ENCODE measurements at places on chromosomes 16 and 17.
A peak's percentile ranks its signal among the peaks of the same experiment; 100 is the strongest.

DNA sequence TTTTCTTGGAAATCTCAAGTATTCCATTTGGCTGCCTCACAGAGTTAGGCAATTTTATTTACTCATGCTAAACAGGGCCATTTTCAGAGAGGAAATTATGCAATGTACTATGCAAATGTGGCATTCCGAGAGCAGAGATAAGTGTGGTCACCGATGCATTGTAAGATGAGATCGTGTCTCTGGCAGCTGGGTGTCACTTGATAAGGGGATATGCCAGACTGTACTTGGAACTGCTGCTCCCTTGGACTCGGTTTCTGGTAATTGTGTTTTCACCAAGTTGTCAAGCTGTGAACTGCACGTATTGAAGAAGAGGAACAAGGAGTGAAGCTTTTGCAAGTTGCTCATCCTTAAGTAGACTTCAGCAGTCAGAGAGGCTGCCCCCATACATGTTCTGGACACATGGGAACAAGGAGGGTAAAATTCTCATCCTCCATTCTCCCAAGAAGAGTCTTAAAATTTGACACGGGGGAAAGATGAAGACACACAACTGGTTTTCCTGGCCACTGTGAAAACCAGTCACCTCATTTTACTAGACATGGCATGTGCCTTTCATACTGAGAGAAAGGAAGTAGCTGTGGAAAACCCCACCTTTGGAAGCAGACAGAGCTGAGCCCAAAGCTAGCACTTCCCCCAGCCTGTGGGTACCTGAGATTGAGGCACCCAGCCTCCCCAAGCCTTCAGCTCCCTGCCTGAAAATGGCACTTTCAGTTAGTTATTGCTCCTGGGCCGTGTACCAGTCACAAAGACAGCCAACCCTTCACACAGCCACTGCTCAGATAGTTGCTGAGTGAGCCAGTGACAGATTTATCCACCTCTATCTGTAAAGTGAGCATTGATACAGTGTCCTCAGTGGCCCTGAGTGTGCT is 150.7 kb downstream of the SOCS1 start:
- no peak for DNase-seq

DNA sequence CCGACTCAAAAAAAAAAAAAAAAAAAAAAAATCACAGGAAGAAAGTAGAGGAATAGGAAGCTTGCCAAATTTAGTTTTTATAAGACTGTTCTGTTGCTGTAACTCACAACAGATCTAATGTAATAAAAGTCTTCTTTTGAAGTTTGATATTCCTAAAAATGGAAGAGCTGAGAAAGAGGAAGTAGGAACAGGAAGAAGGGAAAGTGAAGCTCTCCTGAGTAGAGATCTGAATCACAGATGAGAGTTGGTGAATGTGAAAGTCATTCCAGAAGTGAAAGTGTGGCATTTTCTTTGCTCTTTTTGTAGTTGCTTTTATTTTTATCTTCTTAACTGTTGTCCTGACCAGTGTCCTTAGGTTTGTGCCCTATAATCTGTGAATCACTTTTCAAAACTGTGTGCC is 2.1 kb downstream of the NMT1 start:
- DNase-seq: no peak

- no peak for DNase-seq
These were observed 6.1 kb downstream of the HAPSTR1 start for GRCh38 chr16:9097266-9098219.

DNA sequence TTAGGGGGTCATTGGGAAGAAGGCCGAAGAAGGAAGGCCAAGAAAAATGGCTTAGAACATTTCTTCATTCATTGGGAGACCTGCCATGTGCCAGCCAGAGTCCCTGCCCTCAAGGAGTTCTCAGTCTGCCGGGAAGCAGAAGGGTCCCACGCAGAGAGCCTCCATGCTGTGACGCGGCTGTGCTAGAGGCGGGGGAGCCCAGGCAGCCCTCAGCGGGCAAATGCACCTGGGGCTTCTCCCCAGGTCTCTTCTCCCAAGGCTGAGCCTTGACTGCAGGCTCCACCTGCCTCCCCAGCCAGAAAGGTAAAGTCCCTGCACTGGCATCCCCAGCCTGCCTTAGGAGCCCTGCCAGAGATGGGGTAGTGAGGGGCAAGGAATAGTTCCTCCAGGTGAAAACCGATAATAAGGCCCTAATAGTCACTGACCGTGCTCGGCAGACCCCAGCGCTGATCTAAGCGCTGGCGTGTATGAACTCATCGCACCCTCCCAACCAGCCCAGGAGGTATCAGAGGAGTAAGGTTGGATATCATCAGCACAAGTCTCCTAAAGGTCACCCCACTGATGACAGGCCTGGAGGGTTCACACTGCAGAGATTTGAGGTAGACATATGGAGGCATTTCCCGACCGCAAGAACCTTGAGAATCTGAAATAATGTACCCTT is 6.0 kb upstream of the CDR2L start:
- no peak for DNase-seq

GRCh38 chr17:49692751-49693150 is 14.9 kb upstream of the SPOP start:
- DNase-seq: no peak

DNA sequence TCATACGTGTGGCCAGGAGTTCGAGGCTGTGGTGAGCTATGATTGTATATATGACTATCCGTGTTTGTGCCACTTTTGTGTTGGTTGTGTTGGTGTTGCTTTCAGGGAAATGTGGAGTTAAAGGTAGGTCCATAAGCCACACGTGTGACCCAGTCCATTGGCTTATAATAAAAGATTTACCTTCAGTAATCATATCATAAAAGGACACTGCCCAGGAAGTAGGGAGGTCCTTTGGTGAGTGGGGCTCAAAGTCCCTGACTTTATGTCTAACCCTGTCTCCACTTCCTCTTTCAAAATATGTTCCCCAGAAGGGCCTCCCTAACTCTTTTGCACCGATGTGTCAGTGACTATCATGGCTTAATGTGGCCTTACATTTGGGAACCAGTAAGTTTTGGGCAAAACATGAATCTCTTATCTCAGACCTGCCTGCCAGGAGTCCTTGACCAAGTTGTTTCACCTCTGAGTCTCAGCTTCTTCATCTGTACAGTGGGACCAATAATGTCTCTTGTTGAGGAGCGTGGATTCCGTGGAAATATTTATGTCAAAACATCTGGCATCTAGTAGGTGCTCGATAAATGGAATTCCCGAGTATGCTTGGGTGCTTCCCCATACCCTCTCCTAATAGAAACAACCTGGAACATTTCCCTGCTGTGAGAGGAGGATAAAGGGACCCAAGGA is 4.8 kb downstream of the TNP2 start:
- DNase-seq: no peak

DNA sequence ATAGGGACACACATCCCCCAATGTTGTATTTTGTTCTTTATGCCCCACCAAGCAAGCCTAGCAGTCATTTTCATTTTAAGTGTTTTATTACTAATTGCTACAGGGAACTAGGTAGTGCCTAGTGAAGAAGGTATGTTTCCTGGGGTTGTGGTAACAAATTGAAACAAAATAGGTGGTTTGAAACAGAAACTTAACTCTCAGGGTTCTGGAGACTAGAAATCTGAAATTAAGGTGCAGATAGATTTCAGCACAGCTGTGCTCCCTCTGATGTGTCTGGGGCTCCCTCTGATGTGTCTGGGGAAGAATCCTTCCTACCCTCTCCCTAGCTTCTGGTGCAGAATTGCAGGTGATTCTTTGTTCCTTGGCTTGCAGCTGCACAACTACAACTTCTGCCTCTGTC is 390.1 kb downstream of the ZFHX3 start:
- DNase-seq: no peak

GRCh38 chr17:1060991-1061390 is 64.1 kb downstream of the TIMM22 start:
- peak; percentile 46 for DNase-seq

GRCh38 chr17:63848834-63849689 is 6.6 kb upstream of the SMARCD2 start:
- no peak for DNase-seq

- DNase-seq: no peak
These were observed 21.0 kb downstream of the SOX8 start for GRCh38 chr16:1002399-1003166.

DNA sequence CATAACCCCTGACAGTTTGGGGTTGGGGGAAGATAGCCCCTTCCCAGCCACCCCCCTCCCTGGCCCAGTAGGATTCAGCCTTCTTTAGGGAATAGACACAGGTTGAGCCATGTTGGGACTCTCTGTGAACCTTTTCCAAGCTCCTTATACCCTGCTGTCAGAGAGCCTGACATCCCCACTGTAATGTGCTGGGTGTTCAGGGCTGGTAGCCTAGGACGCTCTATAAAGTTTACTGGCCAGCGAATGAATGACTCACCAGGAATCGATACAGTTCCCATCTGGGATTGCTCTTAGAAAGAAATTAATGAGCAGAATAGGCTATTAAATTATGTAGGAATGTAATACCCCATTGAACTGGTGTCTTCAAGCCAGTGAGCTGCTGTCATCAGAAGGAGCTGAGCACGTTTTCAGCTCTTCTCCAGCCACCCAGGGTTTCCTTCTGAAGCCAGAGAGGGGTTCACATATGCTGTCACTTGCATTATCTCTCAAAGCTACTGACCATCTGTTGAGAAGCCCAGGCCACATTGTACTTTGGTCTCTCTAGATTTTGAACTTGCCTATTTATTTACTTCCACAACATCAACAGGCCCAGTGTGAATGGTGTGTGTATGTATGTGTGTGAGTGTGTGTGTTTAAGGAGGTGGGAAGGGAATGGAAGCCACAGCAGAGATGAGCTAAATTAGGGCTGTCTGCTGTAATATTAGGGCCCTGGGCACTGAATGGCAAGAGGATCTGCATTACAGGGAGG is 64.9 kb downstream of the SPACA3 start:
- DNase-seq: no peak

DNA sequence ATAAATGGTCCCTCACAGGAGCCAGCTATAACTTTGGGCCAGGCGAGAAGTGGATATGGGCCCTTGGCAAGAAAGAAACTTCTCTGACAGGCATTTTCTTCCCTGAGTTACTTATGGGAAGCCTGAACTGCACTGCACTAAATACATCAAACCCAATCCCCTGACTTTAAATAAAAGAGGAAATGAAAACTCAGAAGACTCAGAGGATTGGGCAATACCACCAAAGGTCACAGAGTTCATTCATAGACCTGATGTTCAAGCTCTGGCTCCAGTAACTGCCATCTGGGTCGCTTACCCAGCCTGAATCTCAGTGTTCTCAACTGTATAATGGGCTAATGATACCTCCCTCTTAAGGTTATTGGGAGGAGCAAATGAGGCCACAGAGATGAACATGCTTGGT is 815 bp downstream of the KRT35 start:
- no peak for DNase-seq

GRCh38 chr17:77602883-77603640 is 355.4 kb upstream of the TNRC6C start:
- DNase-seq: no peak

DNA sequence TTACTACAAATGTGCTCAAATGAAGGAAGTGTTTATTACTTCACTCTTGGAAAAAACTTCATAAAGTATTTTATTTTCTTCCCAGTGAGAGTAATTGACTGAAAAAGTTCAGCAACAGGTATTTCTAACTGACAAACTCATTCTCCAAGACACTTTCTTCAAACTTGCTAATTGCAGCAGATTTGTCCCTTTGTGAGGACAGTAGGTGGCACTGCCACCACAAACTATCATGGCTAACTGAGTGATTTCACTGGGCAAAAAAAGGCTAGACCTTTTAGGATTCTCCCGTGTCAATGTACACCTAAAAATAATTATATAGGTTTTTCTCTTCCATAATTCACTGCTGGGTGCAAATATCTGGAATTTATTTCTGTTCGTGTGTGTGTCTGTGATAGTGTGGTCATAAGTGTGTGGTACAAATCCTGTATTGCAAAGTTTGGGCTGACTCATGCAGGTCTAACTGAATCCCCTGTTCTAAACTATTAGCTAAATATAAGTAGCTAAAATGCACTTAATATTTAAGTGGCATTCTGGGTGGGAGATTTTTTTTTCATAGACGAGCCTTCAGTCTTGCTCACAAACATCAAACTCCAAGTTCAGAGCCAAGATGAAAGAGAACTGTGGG is 3.9 kb downstream of the HS3ST3A1 start:
- peak; percentile 1 for DNase-seq

DNA sequence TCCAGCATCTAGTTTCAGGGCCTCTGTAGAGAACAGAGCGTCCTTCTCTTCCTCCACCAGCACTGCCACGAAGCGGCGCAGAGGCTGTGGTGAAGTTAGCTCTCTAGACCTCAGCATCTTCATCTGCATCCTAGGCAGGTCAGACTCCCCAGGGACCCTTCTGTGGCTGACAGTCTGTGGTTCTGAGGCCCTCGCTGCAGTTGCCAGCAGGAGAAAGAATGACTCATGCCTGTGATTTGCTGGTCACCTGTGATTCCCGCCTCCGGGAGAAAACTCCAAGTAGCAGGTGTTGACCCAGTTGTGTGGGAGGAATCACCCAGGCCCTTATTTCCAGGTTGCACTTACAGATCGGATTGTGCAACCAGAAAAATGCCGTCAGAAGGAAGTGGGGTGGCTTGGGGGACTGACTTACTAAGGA is 117.3 kb upstream of the CACNG5 start:
- DNase-seq: no peak

GRCh38 chr16:58360041-58360634 is 32.1 kb upstream of the GINS3 start:
- DNase-seq: no peak

DNA sequence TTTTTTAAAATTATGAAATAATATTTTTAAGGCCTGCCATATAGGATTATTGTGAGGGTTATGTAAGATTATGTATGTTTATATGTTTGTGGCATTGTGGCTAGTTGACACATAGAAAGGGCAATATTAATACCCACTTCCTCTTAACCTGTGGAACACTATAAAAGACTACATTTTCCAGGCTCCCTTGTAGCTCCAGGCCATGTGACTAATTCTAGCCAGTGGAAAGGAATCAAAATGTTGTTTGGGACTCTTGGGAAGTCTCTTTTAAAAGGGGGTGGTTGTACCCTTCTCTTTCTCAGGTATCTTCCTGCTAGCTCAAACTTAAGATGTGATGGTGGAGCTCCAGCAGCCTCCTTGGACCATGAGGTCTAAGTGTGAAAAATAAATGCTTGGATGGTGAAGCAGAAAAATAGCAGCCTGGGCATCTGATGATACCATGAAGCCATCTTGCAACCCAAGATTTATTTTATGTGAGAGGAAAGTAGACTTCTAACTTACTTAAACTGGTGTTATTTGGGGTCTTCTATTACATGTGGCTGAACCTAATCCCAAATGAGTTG is 39.2 kb downstream of the TEKT5 start:
- no peak for DNase-seq

DNA sequence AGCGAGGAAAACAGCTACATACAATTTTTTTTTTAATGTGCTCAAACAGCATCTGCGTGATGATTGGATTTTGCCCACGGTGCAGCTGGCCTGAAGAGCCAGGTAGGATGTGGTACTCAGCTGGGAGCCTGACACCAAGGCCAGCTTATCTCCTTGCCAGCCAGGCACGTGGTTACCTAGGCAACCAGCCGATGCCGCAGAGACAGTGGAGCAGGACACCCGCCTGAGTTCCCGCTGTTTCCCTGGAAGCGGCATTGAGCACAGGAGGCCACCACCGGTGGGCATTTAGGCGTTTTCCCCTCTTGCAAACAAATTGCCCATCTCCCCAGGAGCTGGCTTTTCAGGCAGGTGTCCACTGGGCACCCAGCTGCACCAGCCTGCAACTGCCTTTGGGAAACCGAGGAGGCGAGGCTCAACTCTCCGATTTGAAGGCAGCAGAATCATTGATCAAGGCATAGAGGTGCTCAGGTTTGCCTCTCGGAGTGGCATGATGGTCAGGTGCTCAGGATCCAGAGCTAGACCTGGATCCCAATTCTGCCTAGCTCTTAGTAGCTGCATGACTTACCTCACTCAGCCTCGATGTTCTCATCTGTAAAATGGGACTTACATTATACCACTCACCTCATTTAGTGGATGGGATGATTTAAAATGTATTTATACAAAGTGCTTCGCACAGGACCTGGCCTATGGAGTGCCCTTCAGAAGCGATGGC is 137.5 kb upstream of the PLCG2 start:
- DNase-seq: peak; percentile 93

GRCh38 chr17:75834279-75834920 is 9.8 kb downstream of the UNC13D start:
- no peak for DNase-seq

All from NCI-H1092 treated with DMSO at 0.1 percent for 48 hours (cell line).